Stimulated activated CD4-positive, alpha-beta T cell treated with anti-CD3 and anti-CD28 coated beads, Interleukin-12 subunit alpha, Interleukin-12 subunit beta, amount 100 ng/mL, for 24 hours (primary cell): ENCODE measurements at places on chromosomes 3 and 15.

GRCh38 chr3:162122405-162122804, 625.8 kb downstream of the OTOL1 start:
- no peak for DNase-seq

- no peak for DNase-seq
These were observed 42.9 kb upstream of the PLCL2 start for GRCh38 chr3:16841904-16842271.

DNA sequence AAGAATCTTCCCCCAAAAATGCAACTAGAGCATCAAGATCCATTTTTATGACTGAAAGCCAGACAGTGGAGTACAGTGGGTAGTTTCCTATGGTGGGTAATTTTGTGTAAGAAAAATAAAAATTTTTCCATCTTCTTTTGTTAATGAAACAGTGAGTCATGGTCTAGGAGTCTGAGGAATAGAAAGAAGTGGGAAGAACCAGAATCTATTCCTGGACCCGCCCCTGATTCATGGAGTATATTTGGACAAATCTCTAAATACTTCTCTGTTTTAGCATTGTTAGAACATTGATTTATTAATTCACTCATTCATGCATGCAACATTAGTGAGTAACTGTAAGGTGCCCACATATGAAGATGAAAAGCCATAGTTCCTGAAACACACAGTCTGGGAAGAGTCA, 304.5 kb upstream of the GPR149 start:
- DNase-seq = no peak

DNA sequence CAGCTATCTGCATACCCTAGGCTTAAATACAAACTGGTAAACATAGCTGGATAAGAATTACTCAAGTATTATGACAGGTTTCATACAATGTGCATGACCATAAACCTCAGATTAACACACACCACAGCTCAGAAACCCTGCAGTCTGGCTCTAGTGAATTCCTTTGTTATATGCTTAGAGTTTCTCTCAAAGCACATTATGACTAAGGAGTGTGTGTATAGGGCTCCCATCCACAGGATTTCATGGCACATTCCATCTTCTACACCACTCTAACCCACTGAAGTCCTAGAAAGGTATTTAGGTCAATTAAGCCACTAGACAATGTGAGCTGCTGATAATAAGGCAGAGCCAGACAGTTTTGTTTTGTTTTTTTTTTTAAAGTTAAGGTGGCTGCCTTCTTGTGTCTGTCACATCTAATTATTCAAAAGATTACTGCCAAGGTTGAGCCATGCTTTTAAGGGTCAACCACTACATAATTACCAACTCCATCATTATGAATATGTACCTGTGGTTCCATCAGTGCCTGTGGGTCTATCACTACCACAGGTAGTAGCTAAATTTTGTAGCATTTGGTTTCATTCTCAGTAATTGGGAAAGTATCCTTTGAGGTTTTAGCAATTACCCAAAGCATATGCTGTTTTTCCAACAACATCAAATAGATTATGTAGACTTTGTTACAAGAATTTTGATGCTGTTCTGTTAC, 107.0 kb downstream of the ALCAM start:
- no peak for DNase-seq

GRCh38 chr15:81419332-81419943, 45.4 kb upstream of the TMC3 start:
- no peak for DNase-seq

DNA sequence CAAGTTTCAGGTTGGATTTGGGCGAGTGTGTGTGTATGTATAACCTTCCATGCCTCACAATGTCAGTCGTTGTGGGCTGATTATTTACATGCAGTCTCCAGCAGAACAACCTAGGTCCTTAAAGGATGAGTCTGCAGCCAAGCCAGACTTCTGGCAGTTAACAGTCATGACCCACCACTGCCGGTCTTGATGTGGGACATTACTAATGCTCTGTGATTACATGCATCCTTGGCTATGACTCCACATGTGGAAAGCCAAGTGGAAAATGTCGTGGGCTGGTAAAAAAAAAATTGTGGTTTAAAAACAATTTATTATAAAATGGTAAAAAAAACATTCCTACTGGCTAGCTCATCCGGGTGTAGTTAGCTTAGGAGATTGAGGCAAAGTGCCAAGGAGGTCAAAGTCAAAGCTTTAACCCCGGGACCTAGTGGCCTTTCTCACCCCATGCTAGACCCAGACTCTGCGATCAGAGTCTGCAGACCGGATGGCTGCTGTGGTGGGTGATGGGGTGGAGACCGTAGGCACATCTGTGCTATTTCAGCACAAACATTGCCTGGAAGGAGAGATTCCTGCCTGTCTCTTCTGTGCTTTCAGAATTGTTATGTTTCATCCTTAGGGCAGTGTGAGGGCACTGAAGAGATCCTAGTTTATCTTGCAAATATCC, 6.8 kb downstream of the RARRES1 start:
- DNase-seq = no peak

- no peak for DNase-seq
These were observed 90.1 kb downstream of the FNDC3B start for GRCh38 chr3:172129498-172129849.

DNA sequence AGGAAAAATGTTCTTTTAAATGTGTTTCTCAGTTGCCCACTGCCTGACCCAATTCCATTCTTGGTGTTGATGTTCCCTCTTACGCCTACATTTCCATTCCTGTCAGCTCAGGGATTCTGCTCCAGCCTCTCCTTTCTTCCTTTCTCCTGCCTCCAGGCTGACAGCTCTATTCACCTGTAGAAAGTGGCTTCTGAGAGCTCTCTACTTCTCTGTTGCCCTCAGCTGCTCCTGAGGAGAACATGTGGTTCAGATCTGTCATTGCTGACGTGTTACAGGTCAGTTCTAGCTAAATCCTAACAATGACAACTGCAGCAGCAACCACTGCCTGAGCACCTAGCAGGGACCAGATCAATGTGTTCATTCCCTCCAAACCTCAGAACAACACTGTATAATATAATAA, 144.9 kb upstream of the PLAAT1 start:
- DNase-seq = no peak

DNA sequence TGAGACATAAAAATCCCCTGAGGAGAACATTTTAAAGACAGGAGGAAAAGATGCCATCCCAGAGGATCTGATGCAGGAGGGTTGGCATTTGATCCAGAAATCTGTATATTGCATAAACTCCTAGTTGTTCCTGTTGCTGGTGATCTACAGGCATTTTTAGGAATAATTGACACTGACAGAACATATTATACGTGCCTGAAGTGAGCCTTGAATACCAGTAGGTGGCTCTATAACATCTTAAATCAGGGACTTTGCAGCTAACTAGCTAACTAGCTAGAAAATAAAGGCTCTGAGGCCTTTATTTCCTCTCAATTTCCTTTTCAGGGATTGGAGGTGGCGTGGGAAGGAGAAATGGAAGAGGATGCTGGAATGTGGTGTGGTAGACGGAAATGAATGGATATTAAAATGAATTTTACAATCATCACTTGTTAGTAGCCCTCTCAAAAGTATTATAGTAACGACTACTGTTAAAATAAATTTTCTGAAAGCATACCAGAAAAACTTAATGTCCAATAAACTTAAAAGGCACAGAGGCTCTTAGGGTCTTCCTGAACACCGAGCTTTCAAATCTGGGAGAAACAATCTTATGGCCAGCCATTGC, 73.8 kb upstream of the ZBED2 start:
- no peak for DNase-seq

GRCh38 chr15:76150513-76150912, 90.7 kb downstream of the TMEM266 start:
- no peak for DNase-seq

- no peak for DNase-seq
These were observed 911.6 kb upstream of the ARPP21 start for GRCh38 chr3:34727700-34728099.
